ENCODE measurements at places on chromosomes 12 and 14.

- DNase-seq, result no peak
Measured at GRCh38 chr14:34262127-34262910, 199.7 kb downstream of the SPTSSA start.

GRCh38 chr12:107238296-107238695, 144.9 kb upstream of the CRY1 start:
- no peak for DNase-seq

DNA sequence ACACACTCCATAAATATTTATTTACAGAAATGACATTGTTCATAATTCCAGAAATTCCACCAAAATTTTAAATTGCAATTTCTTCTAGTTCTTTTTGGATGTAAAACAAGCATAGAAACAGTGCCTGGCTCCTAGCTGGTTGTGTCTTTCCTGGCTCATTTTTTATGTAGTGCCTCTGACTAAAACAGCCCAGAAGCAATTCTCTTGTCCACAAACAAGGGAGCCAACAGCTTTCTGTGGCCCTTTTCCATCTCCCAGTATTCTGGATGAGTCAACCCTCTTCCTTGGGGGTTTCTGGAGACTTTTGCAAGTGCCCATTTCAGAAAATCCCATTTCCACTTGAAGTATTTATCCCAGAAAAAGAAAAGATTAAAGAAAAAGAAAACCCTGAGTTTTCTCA, 141.4 kb downstream of the PHLDA1 start:
- no peak for DNase-seq

DNA sequence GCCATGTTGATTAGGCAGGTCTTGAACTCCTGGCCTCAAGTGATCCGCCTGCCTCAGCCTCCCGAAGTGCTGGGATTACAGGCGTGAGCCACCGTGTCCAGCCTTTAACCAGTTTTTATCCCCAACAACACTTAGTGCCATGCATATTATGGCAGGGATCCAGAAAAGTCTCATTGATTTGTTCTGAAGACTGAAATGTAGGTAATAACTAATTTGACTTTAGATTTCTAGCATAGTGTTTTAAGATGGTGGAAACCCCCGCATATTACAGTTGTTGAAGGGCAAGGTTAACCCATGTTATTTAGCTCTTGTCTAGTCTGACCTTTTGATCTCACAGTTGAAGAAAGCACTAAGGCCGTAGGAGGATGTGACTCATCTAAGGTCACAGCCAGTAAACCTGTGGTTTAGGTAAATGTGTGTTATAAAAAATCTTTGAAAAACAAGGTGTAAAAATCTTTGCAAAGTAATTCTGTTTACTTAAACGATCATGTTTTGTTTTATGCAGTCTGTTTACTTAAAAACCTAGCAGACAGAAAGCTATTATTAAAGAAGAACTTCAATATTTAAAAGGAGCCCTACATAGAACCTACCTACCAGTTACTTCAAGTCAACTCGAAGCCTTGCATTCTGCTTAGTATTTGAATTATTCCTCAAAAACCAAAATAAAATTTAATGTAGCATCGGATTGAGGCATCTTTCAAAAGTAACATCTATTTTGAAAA, 24.8 kb downstream of the BICDL1 start:
- DNase-seq, result peak; percentile 70

DNA sequence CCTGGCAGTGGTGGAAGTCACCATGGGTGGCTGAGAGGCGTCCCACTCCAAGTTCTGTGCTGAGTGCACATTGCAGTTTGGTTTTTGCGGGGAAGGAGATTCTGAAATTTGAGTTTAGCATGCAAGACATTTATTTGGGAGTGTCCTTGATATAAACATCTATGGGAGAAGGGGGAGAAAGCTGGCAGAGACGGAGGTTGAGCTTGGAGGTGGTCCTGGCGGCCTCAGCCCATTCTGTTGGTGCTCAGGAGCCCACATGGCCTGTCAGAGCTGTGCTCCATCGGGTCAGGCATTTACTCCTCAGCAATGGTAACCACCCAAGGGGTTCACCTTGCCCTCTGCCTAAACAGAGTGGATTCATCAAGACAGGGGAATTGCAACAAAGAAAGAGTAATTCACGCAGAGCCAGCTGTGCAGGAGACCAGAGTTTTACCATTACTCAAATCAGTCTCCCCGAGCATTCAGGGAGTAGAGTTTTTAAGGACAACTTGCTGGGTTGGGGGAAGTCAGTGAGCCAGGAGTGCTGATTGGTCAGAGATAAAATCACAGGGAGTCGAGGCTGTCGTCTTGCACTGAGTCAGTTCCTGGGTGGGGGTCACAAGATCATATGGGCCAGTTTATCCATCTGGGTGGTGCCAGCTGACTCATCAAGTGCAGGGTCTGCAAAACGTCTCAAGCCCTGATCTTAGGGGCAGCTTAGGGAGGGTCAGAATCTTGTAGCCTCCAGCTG, 323.3 kb upstream of the TMEM132C start:
- no peak for DNase-seq

DNA sequence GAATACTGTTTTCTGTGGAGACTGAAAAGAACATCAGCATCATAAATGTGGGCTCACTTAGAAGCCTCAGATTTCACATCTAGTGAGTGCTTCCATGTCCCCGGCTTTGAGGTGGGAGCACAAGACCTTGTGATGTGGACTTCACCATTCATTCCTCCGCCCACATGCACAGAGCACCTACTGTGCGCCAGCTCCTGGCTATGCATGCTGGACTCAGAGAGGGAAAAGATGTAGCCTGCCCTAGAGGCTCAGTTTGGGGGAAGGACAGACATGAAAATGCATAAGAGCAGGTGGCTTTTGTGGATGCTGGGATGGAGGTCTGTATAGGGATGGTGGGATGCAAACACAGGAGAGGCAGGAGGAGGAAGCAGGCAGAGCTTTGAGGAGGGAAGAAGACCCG, 65.0 kb downstream of the SERPINA3 start:
- no peak for DNase-seq

GRCh38 chr14:73402579-73402978, 55.8 kb downstream of the NUMB start:
- no peak for DNase-seq

GRCh38 chr12:114848666-114849065, 164.7 kb upstream of the TBX3 start:
- DNase-seq, result no peak

DNA sequence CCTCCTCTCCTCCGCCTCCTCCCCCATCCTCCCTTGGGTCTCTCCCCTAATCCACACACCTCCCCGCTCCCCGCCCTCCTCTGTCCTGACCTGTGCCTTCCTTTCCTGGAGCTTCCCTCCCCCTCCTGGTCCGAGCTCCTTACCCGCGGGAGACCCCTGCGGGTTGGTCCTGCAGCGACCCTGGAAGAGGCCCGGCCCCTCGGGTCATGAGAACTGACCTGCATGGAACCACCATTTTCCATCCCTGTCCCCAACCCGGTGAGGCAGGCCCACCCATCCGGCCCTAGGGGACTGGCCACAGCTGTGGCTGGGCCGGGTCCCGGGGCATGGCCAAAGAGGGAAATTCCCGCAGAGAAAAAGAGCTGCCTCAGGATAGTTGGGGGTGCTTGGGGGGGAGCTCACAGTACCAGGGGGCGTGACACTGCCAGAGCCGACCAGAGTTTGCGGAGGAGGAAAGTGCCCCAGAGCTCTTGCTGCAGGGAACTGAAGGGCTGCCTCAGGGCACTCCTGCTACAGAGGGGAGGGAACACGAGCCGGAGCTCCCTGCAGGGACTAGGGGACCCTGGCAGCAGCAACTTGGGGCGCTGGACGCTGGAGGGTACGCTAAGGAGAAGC, 613 bp downstream of the ARHGEF40 start:
- no peak for DNase-seq

DNA sequence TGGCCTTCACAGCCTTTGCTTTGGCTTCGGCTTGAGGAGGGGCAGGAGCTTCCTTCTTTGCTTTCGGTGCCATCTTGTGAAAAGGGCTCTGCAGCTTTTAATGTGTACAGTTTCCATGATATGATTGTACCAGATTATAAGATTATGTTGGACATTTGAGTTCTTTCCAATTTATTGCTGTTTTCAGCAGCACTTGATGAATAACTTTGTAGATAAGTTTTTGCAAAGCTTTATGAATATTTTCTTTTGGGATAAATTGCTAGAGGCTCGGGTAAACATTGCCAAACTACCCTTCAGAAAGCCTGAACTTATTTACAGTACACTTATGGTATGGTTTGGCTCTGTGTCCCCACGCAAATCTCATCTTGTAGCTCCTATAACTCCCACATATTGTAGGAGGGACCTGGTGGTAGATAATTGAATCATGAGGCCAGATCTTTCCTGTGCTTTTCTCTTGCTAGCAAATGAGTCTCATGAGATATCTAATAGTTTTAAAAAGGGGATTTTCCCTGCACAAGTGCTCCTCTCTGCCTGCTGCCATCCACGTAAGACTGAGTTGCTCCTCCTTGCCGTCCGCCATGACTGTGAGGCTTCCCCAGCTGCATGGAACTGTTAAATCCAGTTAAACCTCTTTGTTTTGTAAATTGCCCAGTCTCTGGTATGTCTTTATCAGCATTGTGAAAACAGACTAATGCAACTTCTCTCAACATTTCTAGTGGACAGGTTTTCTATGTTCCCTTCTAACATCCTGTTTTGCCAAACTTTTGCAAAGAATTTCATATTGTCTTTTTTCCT, 70.4 kb downstream of the RCOR1 start:
- no peak for DNase-seq

GRCh38 chr12:54047160-54047963, 6.3 kb upstream of the HOXC4 start:
- no peak for DNase-seq

DNA sequence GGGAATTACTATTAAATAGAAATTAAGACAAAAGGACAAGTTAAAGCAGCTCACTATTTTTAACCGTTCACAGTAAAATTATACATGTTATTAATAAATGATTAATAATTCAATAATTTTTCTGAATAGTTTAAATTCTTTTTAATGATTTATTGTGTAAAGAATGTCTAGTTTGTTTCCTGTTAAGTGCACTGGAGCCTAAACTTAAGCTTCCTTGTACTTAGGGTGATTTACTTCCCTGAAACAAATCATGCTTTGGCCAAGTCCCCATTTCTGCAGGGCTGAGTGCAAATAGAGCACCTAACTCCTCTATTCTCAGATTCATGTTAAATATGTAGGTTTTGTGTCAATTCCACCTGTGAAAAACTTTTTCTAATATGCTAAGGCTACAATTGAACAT, 188.9 kb upstream of the PDZRN4 start:
- no peak for DNase-seq

Data from stimulated activated CD4-positive, alpha-beta T cell treated with anti-CD3 and anti-CD28 coated beads, Interleukin-2, amount 100 ng/mL, for 4 hours (primary cell).